ENCODE measurements at places on chromosomes 5 and 9.

DNA sequence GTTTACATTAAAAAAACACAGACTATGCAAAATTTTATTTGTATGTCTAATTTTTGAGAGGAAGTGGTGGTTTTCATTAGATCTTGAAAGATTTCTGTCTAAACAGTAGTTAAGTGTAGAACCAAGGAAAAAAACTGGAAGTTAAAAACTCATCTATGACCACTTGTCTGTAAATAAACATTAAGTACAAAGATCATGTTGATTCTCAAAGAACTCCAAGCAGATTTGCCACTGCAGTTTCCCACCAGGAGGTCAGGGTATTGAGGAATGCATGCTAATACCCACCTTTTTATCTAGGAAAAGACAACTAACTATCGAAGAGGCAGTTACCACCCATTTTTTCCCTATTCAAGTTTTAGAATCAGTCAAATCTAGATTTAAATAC lies 1.9 kb downstream of the STOM start:
- no peak for DNase-seq

DNA sequence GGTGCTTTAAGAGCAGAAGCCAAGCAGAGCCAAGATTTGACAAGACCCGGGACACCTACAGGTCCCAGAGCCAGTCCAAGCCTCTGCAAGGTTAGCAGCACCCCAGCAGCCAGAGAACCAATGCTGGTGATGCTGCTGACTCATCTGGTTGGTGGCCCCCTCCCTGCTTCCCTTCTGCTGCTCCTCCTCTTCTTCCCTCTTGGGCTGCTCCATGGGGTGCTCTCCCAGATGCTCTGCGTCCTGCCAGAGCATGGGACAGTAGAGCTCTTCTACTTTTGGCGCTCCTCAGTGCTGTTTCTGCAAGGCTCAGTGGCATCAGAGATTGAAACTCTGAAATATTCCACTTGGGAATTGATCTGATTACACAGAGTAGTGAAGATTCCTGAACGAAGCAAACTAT lies 76.1 kb upstream of the SAP30L start:
- DNase-seq, result peak; percentile 62

GRCh38 chr9:132637351-132637750 lies 32.4 kb downstream of the DDX31 start:
- no peak for DNase-seq

DNA sequence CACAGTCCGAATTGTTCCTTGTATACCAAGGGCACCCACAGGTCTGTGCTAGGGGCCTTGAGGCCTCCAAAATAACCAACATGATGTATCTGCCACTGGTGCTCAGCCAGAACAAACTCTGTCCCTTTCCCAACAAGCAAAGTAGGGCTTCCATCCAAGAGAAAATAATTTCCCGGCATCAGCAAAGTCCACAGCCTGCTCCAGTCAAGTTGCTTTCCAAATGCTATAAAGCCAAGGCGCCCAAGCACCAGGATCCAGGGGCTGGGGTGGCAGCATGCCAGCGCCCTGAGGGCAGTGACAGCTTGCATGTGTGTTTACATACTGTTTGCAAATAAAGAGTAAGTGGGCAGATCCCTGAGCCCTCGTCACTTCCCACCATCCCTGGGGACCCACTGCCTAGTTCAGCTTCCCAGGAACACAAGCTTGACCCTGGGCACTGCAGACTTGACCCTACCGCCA lies 155.9 kb downstream of the ERCC6L2 start:
- DNase-seq, result peak; percentile 36

GRCh38 chr9:10268531-10269485 lies 344.0 kb downstream of the PTPRD start:
- no peak for DNase-seq

- DNase-seq, result no peak
Observed at GRCh38 chr9:115046824-115047223, 71.1 kb downstream of the TNC start.

DNA sequence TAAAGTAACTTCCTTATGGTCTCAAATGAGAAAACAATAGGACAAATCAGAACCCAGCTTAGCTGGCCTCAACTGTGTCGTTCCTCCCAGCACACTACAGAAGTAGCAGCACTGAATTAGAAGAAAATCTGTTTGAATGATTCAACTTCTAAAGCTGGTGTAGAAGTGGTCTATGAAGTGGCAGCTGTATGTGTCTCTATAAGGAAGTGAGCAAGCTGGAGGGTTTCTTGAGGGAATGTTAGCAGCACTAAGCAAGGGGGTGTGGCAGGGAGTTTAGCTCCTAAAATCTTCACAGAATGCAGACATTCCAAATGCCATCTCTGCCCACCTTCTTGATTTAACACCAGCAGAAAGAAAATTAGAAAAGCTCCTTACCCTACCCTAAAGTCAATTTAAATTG lies 4.1 kb downstream of the KLF9 start:
- DNase-seq, result peak; percentile 75

DNA sequence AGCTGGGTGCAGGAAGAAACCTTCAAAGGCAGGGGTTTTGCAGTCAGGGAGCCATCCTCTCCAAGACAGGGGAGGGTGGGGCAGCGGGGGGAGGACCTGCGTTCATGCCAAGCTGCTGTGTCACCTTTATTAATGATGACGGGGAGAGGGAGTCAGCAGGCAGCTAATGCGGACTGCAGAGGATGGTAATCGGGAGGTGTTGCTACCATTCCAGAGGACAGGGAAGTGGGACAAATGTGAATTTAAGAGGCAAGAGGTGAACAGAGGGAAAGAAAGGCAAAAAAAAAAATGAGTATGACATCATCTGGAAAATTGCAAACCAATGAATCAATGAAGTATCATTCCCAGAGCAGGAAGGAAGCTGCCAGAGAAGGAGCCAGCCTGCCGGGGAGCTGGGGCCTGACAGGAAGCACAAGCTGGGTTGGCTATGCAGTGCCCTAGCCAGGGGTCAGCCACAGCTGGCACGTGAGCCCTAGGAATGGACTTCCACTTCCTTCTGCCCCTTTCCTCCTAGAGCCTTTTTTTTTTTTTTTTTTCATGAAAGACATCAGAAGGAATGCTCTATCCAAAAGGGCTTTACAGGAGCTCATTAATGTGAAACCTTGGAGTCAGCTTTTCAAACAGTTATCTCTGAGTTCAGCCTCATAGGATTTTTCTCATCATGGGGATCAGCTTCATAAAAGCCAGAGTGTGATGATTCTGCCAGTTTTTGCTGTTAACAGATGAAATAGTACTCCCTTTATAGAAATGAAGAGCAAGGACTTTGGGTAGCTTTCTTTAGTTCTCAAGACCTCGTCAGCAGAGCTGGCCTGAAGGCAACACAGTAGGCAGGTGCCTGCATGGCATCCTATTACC lies 9.2 kb downstream of the INSYN2B start:
- DNase-seq, result peak; percentile 98

DNA sequence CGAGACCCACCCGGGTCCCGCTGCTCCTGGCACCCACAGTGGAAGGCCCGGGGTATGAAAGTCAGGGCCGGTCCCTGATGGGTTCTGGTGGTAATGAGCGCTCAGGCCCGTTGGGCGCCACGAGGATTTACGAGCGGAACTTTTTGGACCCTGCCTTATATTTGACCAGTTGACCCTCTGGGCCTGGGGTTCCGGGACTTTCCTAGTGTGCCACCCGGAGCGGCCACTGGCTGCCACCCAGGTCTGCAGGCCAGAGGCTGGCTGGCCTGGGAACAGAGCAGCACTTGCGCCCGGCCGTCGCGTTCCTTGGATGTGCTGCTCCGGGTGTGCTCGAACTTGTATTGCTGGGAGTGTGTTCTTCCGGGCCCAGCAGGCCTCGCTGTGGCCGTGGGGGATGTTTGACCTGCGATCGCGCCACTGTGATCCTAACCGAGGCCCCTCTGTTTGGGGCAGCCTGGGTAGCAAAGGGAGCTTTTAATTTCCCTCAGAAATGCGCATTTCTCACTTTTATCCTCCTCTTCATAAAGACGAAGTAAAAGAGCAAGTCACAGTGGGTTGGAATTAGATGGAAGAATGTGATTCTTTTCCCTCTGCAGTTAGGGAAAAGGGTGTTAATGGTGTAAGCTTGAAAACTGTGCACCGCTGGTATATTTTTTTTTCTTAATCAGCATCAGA lies 1.2 kb downstream of the F2RL1 start:
- DNase-seq, result no peak

DNA sequence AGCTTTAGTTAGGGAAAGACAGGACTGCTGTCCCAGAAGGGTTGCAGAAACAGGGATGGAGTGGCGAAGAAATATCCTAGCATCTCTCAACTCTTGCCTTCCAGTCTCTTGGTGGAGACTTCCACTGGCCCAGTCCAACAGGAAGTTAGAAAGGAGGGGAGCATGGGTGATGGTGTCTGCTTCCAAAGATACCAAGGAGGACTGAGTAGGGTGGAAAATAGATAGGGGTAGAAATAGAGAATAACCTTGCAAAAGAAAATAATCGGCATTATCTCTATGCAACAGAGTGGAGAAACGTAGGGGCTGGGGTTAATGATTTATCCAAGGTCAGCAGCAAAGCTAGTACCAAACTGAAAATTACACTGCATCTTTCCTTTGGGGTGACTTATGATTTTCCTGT lies 242.3 kb downstream of the PSAT1 start:
- no peak for DNase-seq

DNA sequence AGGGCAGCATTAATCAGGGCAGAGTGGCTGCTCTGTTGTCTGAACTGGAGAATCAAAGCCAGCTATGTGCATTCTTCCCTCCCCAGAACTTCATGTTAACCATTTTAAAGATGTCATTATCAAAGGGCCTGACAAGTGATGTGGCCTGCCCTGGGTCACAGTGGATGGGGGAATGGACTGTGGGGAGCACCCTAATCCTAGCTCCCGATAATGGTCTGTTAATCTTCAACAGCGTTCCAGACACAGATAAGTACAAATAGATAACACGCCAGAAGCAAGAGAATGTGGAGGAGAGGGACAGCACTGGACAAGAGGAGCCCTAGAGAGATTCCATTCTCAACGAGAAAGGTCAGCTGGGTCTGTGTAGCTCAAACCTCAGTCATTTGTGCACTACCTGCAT lies 77.5 kb downstream of the DPYSL3 start:
- no peak for DNase-seq

DNA sequence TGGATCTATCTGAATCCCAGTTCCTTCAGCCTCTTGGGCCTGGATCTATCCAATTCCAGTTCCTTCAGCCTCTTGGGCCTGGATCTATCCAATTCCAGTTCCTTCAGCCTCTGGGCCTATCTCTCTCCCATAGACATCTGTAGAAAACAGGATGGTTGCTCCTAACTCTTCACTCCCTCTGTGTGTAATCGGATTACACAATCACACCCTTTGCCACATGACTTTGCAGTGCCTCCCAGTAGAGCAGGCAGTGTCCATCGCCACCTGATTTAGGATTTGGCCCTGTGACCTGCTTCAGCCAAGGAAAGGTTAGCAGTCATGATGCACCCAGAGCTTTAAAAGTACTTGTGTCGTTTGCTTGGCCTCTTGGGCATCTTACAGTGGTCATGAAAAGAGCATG lies 56.7 kb downstream of the LHX2 start:
- no peak for DNase-seq

DNA sequence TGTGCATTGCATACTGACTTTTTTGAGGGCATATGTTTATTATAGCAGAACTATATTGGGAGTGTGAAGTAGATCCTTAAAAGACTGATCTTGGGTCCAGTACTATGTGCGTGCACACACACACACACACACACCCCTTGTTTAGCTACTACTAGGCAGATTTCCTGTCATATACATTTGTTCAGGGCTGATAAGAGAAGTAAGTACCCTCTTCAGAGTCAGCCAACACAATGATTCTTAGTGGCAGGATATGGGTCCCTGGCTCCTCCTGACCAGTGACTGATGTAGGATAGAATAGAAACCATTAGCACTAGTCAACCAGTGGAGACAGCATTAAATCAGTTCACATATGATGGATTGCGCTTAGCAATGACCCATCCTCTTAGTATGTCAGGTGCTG lies 76.2 kb upstream of the MIER3 start:
- DNase-seq, result no peak

- DNase-seq, result no peak
Observed at GRCh38 chr9:100465274-100465673, 7.7 kb upstream of the TMEFF1 start.

DNA sequence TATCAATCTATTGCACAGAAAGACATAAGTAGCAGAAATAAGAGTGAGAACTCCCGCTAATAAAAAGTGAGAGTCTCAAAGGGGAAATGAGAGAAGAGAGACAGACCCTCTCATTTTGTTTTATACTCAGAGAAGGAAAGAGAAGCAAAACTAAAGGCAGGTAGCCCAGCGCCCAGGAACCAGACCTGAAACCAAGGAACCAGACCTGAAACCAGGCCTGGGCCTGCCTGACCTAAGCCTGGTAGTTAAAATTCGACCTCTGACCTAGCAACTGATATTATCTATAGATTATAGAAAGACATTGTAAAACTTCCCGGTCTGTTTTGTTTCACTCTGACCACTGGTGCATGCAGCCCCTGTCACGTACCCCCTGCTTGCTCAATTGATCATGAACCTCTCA lies 134.5 kb upstream of the SEMA6A start:
- DNase-seq, result no peak

DNA sequence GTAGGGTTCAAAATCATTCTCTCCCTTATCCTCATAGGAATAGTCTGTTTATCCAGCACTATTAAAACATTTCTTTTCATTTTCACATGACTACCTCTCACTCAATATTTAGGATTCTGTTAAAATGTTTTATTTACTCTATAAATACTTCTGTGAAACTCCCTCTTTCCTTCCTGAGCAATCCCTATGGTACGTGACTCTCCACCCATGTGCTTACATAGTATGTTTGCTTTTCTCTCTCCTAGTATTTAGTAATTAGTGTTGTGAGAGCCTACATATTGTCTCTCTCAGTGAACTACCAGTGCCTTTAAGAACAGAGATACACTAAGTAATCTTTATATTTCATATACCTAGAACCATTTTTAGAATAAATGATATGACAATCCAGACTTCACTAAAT lies 46.0 kb downstream of the PTPRD start:
- DNase-seq, result no peak

DNA sequence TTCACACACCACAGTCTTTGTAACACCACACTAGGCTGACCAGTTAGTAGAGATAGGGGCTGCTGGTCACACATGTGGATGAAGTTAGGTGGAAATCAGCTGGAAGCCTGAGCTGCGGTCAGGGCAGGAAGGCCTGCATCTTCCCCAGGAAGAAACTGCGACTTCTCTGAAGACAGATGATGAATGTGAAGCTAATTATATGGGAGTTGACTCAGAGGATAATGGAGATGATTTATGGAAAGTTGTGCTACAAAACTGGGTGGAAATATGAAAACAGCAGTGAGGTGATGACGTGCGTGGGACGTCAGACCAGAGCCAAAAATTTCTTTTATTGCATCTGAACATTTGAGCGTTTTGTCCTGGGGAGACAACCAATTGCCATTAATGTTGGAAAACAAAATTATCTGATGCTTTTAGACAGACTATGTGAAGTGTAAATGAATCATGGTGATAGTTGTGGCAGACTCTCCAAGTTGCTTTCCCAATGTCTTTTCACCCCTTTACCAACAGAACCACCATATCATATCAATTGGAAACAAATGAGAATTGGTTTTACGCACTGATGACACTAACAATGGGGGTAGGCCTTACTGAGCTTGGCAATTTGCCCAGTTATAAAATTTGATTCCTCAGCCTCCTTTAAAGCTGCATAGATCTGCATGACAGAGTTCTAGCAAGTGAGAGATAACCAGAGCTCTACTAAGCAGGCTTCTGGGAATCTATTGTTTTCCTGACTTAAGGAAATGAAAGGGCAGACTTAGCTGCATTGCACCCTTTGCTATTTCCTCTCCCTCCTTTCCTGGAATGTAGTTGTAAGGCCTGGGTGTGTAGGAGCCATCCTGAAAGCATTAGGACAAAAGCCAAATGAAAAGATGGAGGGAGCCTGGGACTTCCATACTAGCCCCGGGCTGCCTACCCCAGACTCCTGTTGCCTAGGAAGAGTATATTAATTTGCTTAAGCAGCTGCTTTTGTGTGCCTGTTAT lies 84.0 kb downstream of the RAB3C start:
- no peak for DNase-seq

GRCh38 chr5:139458580-139459407 lies 3.7 kb downstream of the ECSCR start:
- peak; percentile 94 for DNase-seq

All from ELR (cell line).